NCI-H774 (cell line): ENCODE measurements at places on chromosomes 7 and 10.

DNA sequence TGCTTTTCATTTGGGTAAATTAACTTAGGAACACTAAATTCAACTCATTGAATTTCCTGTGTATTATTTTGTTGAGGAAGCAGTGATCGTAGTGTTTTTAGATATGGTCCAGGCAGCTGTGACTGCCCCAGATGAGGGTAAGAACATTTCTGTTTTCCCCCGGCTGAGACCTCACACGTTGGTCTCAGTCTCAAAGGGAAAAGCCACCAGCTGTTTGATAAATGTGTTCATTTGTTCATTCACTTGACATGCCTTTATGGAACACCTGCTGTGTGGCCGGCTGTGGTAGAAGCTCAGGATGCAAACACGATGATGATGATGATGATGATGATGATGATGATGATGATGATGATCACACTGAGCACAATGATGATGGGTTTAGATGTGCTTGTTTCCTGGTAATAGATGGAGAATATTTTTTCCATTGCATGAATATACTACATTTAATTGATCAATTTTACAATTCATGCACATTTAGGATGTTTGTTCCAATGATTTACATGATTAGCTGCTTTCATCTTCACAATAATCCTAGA, 125.6 kb upstream of the ZNF32 start:
- no peak for DNase-seq

DNA sequence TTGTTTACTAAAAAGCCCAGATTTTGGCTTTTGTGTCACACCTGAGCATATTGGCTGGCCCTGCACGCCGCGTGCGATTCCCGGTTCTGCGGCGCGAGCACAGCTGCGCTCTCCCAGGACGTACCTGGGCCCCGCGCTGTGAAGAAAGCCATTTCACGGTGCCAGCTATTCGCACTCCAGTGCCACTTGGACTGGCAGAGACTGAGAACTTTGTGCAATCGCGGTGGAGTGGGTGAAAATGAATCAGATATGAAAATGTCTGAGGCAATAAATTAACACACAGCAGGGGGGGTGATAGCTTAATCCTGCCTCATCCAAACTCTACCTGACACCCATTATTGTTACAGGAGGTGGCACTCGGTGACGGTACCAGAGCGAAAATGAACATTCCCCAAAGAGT, 330.1 kb upstream of the MGMT start:
- DNase-seq = no peak

GRCh38 chr7:31893365-31893764, 176.8 kb downstream of the PDE1C start:
- DNase-seq = no peak

- no peak for DNase-seq
Measured at GRCh38 chr7:31002256-31002655, 38.5 kb downstream of the GHRHR start.

DNA sequence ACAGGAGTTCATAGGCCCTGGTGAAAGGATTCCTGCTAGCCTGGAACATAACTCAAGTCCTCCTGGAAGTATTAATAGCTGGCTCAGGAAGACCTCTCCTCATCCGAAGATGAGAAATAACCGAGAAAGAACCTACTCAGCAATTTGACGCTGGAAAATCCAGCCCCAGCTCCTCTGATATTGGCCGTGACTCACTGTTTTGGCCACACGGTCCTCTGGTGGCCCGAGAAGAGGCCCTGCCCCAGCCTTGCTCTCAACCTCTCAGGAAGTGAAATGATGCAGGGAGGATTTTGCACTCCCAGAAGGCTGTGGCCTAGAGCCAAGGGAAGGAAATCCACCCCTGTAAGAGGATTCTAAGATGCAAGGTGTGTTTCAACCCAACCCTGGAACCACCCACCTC, 121.6 kb downstream of the MTPAP start:
- no peak for DNase-seq
